ENCODE measurements at places on chromosomes 1 and 21.

GRCh38 chr1:205272536-205272935, 44.8 kb downstream of the TMCC2 start:
- DNase-seq, result no peak

DNA sequence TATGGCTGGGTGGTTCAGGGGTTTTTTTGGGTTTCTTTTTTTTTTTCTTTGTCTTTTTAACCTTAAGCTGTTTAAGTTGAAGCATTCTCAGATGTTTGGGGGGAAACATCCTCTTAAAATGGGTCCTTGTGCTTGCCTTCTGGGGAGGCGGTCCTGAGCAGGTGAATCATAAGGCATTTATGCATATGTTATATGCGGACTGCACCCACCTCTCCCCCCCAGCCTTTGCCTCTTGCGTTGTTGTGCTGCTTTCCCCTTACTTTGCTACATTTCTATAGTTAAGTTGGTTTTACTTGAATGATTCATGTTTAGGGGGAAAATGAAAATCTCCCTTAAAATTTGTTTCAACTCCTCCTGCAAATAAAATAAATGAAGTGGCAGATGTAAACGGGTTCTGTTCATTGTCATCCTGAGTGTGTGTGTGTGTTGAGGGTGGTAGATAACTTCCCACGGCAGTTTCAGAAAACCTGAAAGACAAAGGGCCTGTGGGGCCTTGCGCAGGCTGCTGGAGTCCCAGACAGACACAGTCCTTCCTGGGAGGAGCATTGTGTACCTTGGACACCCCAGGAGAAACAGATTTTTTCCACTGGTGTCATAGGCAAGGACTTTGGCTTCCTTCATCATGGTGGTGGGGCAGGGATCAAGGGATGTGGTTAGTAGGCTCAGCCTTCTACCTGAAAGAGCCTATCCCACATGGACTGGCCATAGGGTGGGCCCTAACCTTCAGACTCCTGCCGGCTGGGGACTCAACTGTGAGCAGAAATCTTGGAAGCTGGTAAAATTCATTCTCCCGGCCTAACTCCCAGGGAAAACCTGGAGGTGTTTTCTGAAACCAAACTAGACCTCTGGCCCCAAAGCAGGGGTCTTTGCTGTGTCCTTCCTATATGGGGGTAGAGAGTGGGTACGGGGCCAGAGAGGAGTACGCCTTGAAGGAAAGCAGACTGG, 926 bp upstream of the SH3D21 start:
- DNase-seq, result no peak

DNA sequence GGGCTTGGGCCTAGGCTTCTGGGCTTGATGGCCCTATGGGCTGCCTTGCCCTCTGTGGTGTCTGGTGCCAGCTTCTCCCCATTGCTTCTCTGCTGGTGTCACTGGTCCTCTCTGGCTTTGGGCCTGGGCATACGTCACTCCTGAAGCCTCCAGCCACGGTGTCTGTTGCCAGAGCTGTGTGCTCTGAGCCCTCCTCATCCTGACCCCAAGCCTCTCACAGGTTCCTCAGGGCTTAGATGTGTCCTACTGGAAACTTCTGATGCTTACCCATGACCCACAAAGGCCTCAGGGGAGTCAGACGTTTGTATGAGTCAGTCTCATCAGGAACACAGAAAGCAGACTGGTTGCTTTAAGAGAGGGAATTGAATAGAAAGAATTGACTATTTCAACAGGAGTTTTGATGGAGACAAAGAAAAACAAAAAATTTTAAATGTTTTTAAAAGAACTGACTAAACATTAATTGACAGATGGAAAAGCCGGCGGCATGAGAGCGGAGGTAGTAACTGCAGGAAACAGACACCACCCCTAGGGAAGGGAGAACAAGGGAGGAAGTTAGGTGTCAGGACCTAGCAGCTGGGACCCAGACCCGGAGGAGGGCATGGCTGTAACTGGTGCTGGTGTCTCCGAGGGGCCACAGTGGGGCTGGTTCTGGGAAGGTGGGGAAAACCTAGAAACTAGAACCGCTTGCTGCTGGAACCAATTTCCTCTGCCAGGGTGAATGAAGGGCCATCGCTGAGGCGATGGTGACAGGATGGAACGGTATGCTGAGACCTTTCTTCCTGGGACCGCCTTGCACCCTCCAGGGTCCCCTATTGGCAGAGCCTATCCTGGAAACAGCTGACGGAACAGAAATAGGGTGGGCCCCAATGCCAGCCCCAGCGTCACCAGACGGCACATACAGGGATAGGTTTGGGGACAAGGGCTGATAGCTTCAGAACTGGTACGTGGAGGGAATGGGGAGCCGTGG, 40.0 kb upstream of the CITED4 start:
- no peak for DNase-seq

- DNase-seq, result no peak
Measured at GRCh38 chr1:97674517-97674916, 246.3 kb downstream of the DPYD start.

GRCh38 chr1:7405844-7406500, 365.1 kb upstream of the VAMP3 start:
- DNase-seq, result no peak

DNA sequence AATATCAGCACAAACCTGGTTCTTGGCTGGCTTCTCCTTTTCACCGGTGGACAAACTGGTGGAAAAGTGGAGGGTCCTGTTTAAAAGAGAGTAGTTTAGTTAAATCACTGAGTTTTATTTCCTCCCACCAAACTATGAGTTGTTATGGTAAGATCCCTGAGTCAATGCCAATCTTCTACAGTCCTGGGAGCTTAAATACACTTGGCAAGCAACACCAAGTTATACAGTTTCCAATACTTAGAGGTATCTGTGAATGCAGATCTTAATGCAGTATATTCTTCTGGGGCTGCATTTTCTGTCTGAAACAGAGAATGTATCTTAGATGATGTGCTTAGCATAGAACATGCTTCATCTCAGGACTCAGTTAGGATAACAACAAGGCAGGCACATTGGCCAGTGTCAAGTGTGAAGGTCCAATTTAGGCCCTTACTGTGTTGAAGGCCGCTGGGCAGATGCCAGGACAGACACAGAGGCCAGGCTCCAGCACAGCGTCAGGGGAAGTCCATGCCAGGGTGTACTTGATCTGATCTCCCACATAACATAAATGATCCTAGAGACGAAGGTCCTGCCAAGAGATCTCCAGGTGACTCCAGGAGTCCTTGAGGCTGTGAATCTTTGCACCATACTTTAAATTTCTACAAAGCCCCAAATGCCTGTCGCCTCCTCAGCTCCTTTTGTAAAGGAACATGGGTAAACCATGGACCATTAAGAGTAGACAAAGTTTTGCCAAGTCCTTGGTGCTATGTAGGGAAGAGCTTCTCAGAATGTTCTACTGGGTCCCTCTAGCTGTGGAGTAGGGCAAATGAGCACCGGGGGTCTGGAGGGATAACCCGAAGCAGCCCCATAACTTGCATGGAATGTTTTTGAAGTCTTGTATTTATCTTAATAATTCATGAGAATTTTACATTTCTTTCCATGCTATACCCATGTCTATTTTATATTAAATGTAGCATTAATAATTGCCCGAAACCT, 76.8 kb downstream of the KCNJ15 start:
- DNase-seq, result no peak

DNA sequence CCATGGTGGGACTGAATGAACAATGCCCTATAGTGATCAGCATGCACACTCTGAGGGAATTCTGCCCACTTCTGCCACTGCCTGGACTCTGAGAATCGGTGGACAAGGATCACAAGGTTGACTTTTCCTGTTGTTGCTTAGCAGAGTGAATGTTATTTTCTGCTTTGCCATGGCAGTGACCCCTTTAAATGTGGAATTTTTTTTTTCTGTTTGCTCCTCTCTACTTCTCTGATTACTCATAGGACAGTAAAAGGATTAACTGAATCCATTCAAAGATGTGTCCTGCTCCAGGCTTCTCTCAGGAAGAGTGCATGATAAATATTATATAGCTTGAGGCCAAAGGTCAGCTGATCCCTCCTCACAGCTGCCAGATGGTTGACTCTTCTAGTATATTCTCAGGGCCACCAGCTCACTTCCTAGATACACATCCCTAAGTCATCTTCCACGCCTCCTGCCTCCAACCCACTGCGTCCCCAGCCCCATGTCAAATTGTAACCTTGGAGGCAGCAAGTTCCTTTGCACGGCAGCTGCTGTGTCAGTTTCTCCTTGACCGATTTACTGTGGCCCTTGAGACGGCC, 74.0 kb upstream of the RALGPS2 start:
- no peak for DNase-seq

GRCh38 chr1:47262787-47263413, 30.9 kb upstream of the TAL1 start:
- DNase-seq, result peak; percentile 16

DNA sequence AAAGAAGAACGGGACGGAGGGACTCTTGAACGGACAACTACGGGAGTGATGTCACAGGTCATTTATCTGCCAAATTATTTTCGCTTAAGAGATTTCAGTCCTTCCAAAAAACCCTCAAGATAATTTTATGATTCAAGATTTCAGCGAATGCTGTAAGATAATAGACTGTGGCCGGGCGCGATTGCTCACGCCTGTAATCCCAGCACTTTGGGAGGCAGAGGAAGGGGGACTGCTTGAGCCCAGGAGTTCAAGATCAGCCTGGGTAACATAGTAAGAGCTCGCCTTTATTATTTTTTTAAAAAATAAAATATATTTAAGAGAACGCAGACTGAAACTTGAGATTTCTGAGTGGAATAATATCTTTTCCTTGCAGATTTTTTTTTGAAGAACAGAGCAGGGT, 609 bp downstream of the RWDD2B start:
- no peak for DNase-seq

DNA sequence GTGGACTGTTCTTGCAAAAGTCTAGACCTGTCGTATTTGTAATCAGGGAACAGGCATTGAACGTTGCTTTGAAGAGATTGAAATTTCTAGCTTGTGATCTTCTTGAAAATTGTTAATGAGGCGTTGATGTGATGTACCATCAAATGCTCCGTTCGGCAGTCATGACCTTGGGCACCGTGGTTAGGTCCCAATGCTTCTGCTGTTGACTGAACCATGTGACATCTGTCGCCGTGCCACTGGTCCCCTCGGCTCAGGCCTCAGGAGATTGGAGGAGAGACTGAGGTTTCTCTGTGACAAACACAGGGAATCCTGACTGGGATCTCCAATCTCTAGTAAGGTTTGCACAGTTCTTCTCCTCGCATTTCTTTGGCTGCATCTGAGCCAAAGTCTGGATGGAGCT, 18.1 kb upstream of the KCNAB2 start:
- peak; percentile 14 for DNase-seq

GRCh38 chr1:41390166-41390565, 28.9 kb downstream of the FOXO6 start:
- no peak for DNase-seq

GRCh38 chr1:247173431-247173830, 1.6 kb upstream of the ZNF124 start:
- no peak for DNase-seq

GRCh38 chr1:167602840-167603239, 27.2 kb upstream of the RCSD1 start:
- no peak for DNase-seq

DNA sequence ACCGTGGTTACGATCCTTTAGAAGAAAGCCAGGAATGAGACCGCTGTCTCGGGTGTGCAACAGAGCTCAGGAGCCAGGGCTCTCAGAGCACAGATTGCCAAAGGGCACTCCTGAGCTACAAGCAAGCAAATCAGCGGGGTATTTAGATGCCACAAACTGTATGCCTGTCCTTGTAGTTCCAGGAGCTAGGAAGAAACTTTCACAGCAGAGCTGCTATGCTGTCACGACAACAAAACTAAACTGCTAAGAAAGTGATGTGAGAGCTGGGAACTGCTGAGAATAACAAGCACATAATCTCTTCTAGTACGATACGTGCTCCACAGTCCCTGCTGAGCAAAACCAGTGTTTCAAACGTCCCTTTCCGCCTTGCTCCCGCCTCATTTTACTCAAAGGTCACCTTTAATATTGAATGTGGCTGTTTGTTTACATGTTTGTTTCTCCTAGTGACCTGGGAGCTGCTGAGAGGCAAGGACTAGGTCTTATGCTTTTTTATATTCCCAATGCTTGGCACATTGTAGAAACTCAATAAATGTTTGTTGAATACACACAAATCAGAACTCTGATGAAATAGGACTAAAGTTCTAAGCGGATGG, 14.7 kb downstream of the GREM2 start:
- DNase-seq, result no peak

DNA sequence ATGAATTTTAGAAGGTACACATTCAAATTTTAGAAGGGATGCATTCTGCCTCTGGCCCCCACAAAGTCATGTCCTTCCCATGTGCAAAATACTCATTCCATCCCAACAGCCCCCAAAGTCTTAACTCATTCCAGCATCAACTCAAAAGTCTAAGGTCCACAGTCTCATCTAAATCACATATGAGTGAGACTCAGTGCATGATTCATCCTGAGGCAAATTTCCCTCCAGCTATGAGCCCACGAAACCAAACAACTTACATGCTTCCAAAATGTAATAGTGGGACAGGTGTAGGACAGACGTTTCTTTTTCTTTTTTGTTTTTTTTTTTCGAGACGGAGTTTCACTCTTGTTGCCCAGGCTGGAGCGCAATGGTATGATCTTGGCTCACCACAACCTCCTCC, 12.5 kb upstream of the WNT2B start:
- no peak for DNase-seq

DNA sequence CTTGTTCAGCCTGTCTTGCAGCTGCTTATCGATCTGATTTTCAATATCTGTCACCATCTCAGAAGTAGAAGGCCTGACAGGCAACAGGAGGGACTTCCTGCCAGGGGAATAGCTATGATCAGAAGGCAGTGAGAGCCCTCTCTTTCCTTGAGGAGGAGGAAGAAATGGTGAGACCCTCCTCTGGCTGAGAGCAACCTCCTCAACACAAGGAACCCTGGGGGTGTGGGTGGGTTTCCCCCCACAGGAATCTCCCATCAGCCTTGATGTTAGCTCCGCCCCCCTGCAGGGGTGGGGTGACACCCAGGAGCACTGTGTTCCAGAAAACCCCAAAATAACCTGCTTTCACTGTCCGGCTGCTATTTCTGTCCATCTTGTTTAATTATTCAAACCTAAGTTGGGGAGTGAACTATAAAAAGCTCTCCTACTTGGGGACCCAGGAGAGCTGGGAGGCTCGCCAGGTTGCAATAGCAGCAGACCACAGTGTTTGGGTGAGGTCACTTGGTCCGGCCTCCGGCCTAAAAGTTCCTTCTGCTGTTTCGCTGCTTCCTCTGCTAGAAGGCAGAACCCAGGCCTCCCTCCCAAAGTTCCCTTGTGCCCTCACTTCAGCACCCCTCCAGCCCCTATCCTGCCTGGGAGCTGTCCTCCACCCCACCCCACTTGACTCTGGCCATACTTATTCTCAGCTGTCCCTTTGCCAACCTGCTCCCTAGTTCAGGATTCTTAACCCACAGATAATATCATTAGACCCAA, 7.8 kb upstream of the MEF2D start:
- DNase-seq, result no peak

- no peak for DNase-seq
Measured at GRCh38 chr1:61054601-61054993, 27.8 kb upstream of the NFIA start.

GRCh38 chr1:69510026-69510425, 57.7 kb upstream of the LRRC7 start:
- DNase-seq, result no peak

DNA sequence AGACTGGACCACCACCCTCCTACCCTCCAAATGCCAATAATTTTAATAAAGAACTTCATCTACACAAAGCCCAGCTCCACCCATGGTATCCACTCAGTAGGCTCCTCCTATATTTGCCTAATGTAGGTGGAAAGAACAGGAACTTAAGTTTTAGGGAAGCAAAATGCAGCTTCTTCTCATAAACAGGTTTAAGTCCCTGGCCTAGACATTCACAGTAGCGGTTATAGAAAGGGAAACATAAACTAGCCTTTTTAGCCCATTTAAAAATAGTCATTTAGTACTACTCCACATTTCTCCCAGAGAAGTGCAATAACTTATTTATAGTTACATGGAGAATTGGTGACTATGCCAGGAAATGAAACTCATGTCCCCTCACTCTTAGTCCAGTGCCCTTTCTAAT, 56.6 kb upstream of the CPLANE2 start:
- no peak for DNase-seq

Data from stimulated activated CD4-positive, alpha-beta T cell treated with anti-CD3 and anti-CD28 coated beads, Interleukin-15, amount 100 ng/mL, for 48 hours (primary cell).